ENCODE measurements at places on chromosomes 4 and X.

GRCh38 chr4:184536065-184536880, 61.9 kb upstream of the IRF2 start:
- no peak for DNase-seq

- DNase-seq, result no peak
Observed at GRCh38 chrX:7055386-7056137, 92.0 kb upstream of the STS start.

GRCh38 chrX:25527596-25527995, 511.8 kb upstream of the ARX start:
- DNase-seq, result no peak

DNA sequence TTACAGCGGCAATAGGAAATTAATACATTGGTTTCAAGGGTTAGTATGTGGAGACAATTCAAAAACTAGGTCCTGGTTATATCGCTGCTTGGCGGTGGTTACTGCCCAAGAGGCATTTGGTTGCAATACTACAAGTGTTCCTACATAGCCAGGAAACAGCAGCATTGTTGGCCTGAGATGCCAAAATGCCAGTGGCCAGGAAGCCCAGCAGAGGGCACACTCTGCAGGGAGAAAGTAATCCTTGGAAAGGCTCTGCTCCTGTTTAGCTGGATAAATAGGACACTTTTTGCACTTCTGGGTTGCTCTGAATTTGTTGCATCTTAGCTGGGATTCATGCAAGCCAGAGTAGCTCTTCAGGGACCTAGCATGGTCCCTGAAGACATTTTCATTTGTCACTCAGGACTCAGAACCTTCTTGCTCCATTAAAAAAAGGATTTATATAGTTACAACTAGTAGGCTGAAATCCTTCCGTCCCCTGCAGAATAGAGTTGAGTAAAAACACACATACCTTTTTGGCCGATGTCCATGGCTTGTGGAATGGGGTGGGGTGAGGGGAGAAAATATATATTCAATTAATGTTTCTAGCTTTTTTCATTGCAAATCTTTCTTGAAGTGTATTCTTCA, 8.1 kb upstream of the GPR119 start:
- no peak for DNase-seq

- no peak for DNase-seq
Observed at GRCh38 chr4:10761903-10762302, 77.3 kb upstream of the CLNK start.

DNA sequence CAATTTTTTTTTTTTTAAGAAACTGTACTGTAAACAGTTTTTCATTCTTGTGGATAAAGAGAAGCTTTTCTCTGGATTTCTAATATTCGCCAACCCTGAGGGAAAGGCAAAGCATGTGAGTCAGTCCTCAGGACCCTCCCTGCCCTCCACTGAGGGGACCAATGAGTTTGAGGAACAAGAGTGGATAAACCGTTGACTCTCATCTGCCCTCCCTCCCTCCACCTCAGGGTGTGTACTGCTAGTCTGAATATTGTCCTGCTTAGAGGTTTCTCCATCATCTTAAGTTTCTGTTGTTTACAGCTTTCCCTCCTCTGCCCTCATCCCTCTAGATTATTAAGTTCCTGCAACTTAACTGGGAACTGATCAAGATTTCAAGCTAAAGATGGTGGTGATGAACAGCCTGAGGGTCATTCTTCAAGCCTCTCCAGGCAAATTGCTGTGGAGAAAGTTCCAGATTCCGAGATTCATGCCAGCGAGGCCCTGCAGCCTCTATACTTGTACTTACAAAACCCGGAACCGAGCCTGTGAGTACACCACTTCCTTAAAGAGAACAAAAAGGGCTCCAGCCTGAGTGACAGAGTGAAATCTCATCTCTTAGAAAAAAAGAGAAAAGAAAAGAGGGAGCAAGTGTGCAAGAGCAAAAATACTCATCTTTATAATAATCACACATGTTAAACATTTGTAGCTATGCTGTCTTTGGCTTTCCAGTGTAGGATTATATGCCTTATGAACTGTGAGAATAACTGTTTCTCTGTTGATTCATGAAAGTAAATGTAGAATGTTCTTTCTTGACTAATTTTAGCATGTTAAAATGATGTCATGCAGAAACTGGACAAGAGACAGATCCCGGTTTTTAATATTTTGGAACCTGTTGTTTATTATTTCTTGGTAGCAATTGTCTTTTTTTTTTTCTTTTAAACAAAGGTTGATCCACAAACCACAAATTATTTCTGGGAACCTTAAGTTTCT, 11.9 kb downstream of the CA5B start:
- DNase-seq, result no peak

GRCh38 chr4:24743206-24743605, 52.2 kb upstream of the SOD3 start:
- no peak for DNase-seq

GRCh38 chr4:139528377-139529005, 27.5 kb downstream of the SETD7 start:
- no peak for DNase-seq

GRCh38 chr4:43547561-43547960, 655.0 kb downstream of the GRXCR1 start:
- no peak for DNase-seq

DNA sequence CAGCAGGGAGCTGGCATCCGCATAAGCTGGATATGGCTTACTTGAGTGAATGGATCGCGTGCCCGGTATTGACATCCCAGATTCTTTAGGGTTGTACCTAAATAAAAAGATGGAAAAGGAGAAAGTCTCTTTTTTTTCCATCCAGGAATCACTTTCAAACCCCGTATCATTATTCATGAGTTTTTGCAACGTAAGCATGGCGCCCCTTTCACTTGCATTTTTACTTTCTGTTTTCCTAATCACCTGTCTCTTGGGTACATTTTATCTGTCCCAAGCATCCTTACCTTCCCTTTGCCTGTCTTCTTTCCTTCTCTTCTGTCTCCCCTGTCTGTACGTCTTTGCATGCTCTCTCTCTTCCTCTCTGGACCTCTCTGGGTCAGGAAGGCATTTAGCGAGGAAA, 128.6 kb downstream of the CPE start:
- DNase-seq, result no peak

DNA sequence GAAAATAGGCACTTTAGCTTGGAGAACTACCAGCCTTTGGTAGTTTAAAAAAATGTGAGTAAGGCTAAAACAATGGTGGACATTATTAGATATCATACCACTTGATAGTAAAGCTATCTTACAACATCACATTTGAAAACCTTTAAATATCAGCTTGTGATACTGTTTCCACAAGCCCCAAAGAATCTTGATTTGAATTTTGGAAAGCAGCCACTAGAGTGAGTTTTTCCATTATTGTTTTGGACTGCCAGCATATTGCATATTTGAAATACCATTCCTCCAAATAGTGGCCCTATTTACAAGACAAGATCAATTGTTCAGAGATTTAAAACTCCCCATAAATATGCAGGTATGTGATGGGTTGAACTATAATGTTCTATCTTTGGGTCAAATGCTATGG, 303.0 kb upstream of the PRPS2 start:
- no peak for DNase-seq

DNA sequence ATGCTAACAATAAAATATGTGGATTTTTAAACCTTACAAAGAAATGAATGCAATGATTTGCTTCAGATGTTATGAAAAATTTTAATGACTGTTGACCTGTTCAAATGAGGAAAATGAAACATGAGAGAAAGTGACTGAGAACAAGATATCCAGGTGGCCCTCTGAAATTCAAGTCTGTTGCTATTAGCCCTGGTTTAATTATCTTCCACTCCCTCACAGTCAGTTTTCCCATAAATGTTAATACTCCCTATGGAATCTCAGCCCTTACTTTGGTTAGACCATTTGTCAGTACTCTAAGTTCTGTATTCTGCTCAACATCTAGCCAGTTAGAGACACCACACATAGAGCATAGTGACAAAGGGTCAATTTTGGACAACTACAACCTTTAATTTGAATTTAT, 327.8 kb downstream of the PDGFC start:
- no peak for DNase-seq

DNA sequence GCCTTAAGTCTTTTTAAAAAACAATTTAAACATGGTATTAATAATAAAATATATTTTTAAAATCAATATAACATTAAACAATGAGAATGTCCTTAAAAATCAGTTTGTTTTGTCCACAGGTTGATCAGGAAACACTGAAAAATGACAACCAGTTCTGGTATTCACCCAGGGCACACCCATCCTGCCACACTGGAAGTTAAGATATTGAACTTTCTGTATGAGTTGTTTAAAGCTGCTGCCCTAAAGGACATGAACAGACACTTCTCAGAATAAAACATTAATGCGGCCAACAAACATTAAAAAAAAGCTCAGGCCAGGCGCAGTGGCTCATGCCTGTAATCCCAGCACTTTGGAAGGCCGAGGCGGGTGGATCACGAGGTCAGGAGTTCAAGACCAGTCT, 15.0 kb upstream of the HOPX start:
- no peak for DNase-seq

DNA sequence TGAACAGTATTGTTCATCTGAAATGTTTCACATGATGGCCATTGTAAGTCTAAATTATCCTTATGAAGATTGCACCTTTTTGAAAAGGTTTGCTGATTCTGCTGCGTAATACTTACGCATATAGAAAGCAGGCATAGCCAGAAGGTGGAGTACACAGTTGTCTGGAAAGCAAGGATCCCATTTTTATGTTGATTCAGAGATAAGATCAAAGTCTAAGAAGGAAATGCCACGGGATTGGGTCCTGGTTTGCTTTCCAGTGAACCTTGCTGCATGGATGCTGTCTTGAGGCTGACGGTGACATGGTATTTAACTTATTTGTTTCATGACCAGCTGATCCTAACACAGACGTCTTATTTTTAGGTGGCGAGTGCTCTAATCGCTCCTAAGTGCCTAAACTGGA, 15.5 kb downstream of the MAGEA9B start:
- no peak for DNase-seq

DNA sequence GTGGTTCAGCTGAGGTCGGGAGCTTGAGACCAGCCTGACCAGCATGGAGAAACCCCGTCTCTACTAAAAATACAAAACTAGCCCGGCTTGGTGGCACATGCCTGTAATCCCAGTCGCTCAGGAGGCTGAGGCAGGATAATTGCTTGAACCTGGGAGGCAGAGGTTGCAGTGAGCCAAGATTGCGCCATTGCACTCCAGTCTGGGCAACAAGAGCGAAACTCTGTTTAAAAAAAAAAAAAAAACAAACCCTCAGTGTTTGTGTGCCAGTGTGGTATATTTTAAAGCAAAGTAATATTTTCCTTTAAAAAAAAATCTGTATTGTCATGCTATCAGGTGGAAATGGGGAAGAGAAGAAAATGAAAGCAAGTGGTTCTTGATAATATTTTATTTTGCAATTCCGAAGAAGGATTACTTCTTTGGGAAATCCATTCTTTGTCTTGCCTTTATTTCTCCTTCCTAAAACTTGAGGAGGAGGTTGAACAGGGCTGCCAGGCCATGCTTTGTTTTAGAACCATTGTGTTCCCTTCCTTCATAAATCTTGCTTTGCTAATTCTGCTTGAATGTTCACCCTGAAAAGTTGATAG, 14.4 kb downstream of the ALG13 start:
- no peak for DNase-seq

DNA sequence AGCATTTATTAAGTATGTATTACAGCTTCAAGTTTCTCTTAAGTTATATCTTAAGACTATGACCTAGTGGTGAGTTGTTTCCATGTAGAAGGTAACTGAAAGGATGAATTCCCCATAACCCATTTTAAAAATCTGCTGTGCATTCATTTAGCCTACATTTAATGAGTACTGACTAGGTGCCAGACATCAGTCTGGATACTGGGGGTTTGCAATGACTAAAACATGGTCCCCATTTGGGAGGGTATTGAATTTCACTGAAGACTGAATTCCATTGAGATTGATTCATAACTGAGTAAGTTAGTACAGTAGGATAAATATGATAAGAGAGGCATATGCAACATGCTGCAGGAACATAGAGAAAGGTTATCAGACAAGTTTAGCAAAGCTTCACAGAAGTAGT, 241.5 kb downstream of the FRAS1 start:
- no peak for DNase-seq

- no peak for DNase-seq
Observed at GRCh38 chr4:13378973-13379759, 105.0 kb downstream of the RAB28 start.

GRCh38 chr4:16083241-16084191, at the start of gene PROM1:
Gene PROM1, minus strand, starts transcription at chr4:16084023. Its CDS starts 8,117 bp downstream, at chr4:16075906.
- DNase-seq, result no peak

DNA sequence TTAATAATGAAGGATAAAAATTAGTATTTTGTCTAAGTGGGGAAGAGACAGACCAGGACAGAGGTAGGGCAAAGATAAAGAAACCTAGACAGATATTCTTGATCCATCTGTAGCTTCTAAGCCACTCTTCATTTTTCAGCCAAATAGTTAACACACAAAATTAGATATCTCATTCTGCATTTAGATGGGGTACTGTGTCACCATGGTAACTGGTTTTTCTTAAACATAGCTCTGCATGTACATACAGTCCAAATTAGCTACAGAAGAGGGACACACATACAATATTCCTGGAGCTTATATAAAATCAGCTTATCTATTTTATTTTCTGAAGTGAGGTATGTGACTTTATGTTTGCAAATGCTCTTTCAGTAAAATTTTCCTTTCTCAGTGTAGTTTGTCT, 393.7 kb downstream of the PPP3CA start:
- DNase-seq, result no peak

- DNase-seq, result no peak
Observed at GRCh38 chr4:125432078-125432477, 117.3 kb downstream of the FAT4 start.

DNA sequence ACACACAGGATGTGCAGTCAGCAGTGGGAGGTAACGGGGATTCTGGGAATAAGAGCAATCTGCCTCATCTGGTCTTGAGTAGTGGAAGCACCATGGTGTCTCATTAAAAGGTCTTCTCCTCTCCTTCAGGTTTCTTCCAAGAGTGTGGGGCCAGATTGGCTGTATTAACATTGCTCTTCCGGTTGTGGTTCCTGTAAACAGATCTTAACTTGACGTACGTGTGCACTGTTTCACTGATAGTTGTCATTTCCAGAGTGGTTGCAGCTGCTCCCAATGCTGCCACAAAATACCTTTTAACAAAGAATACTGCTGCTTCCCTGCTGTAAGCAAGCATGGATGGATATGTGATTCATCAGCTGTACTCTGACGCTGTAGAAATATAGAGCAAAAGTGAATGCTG, 1443.4 kb upstream of the TENM3 start:
- DNase-seq, result no peak

- no peak for DNase-seq
Observed at GRCh38 chr4:8353912-8354453, 84.4 kb downstream of the HTRA3 start.

GRCh38 chr4:5711479-5712184, 631 bp downstream of the EVC start:
- DNase-seq, result no peak

GRCh38 chr4:84917086-84917821, 49.2 kb downstream of the WDFY3 start:
- DNase-seq, result no peak

GRCh38 chrX:81259714-81260395, 58.0 kb downstream of the SH3BGRL start:
- no peak for DNase-seq

- no peak for DNase-seq
Observed at GRCh38 chr4:66855956-66856355, 689.3 kb downstream of the CENPC start.

Measured in KG1 (cell line).